ENCODE measurements at places on chromosomes 13 and 19. TPM values are rescaled to one million over a fixed set of nuclear protein-coding genes. Genes with fewer than 3 reads are reported as not detected.
A peak's percentile ranks its signal among the peaks of the same experiment; 100 is the strongest.

GRCh38 chr19:5585461-5586299 is 17.9 kb upstream of the TINCR start:
- peak; percentile 58 for ATAC-seq

DNA sequence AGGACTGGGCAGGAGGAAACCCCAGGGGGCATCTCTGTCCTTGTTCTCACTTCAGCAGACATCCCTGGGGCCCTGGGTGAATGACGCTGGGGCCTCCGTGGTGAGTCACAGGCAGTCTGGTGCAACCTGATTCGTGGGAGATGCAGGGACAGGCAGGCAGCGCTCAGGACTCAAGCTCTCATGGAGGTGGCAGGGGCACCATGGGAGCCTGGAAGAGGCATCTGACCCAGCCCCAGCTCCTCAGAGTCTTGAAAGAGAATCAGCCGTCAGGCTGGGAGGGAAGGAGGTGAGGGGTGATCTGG is 14.0 kb upstream of the PTOV1 start:
- no peak for ATAC-seq

DNA sequence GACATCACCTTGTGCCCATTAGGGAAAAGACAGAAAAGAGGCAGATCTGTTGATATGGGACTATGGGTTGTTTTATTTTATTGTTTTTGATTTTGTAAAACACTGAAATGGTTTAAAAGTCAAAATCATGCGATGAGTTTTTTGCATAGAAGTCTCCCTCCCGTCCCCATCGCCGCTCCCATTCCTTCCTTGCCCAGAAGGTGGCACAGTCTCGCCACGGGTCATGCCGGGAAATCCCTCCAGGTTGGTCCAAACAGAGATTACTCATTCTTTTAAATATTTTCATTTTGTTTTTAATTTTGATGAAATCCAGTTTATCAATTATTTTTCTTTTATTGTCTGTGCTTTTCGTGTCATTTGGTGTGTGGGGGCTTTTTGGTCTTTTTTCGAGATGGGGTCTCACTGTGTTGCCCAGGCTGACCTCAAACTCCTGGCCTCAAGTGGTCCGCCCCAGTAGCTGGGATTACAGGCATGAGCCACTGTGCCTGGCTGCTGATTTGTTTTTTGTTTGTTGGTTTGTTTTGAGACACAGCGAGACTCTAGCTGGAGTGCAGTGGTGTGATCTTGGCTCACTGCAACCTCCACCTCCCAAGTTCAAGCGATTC is 9.2 kb downstream of the PGPEP1 start:
- no peak for ATAC-seq

DNA sequence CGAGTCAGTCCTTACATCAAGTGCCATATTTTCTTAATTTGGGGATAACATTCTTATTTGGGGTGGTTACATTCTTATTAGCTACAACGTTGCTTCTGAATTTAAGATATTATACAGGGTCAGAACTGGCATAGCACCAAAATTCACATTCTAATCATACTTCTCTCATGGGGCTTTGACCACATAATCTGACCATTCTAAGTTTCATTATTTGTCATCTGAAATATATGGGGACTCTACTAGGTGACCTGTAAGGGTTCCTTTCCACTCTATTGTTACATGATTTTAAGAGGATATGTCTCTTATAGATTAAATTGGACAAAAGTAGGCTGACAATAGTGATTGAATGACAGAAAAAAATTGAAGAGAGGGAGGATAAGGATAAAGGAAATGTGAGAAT is 536.5 kb downstream of the KCTD12 start:
- no peak for ATAC-seq

LYPD5 gene
- total RNA-seq = 1.3 TPM

DNA sequence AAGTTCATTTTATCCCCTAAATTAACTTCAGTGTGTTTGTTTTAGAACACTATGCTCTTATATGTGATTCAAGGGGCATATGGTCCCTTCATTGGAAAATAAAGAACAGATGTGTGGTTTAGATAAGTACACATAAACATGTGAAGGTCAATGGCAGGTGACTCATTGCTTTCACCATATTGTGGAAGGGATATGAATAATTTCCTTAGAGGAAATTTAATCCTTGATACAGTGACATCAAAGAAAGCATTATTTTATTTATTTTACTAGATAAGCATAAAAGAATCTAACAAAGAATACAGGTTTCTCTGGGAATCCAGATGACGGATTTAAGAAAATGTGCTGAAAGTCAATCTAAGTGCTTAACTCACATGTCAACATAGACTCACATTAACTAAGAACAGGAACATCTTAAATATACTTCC is 373.5 kb downstream of the KCTD12 start:
- ATAC-seq = peak; percentile 49

CGB5 gene
- total RNA-seq = not detected

PLIN4 gene
- total RNA-seq = 1.1 TPM

- ATAC-seq = peak; percentile 11
These were observed 804 bp downstream of the ZNF708 start for GRCh38 chr19:21328406-21328805.

DNA sequence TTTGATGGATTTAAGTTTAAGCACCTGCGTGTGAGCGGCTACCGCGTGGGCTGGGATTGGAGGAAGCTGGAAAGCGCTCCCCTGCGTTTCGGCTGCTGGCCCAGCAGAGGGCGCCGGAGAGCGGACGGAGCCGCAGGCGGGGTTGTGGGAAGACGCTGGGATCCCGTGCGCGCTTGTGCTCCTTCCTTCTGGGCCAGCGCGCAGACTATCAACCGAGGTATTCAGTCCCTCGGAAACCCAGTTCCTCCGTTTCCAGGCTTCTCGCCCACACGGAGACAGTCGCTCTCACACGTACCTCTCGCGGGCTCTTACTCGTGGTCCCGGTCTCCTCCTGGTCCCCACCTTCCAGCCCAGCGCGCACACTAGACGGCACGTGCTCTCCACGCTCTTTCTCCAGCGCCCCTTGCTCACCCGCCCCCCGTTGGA is 28.8 kb downstream of the EPN1 start:
- peak; percentile 61 for ATAC-seq

DNA sequence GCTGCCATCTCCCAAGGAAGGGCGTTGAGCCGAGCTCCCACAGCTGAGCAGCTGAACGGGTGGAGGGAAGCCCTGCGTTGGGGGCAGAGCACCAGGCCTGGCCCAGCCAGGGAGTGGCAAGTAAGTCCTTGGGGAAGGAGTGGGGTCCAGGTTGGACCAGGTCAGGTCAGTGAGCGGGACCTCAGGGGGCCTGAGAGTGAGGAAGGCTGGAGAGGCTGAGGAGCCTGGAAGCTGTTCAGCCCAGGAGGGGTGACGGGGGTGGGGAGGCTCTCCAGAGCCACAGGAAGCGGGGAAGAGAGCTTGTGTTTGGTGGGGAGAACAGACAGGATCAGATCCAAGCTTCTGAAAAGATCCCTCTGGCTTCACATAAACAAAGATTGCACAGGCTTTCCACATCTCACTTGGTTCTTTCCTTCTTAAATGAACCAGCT is 55.4 kb upstream of the ATP12A start:
- no peak for ATAC-seq

MATK gene
- not detected for total RNA-seq

KLC3 gene
- 0.70 TPM for total RNA-seq

DNA sequence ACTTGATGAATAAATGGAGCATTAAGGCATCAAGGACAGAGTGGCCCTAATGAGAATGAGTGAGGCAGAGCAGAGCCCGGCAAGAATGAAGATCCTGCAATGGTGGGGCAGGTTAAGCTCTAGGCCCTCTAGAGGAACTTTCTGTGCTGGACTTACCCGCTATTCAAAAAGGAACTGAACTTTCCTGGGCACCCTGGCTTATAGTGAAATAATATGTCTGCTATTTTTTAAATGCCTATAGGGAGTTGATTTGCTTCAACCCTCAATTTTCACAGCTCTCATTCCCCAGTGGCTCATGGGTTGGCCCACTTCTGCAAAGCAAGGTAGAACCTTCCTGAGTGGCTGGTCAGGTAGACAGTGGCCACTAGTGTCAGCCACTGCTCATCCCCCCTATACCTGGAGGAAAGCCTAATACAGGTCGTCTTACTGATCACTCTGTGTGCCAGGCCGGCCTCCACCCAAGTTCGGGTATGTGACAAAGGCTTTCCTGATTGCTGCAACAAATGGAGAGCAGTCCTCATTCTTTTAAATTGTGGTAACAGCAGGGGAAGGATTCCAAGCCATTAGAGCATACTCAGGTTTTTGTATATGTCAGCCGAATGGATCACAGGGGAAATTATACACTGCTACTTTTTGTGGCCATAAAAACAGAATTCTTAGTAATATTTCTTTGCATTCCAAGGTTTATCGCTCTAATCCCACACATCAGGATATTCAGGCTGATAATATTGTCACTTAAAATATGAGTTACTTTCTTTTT is 103.0 kb downstream of the KL start:
- no peak for ATAC-seq

GRCh38 chr19:10815007-10815536 is 20.9 kb downstream of the TMED1 start:
- no peak for ATAC-seq

GRCh38 chr13:75960538-75960994 is 324.4 kb downstream of the LMO7 start:
- no peak for ATAC-seq

TRIM28 gene
- 235 TPM for total RNA-seq

- no peak for ATAC-seq
These were observed 72.2 kb upstream of the WASF3 start for GRCh38 chr13:26485288-26485687.

ZNF808 gene
- 13.7 TPM for total RNA-seq

- ATAC-seq = no peak
These were observed 87.5 kb upstream of the CSNK1A1L start for GRCh38 chr13:37192956-37193355.

GRCh38 chr13:26996965-26997752 is 174.5 kb downstream of the USP12 start:
- ATAC-seq = no peak

DNA sequence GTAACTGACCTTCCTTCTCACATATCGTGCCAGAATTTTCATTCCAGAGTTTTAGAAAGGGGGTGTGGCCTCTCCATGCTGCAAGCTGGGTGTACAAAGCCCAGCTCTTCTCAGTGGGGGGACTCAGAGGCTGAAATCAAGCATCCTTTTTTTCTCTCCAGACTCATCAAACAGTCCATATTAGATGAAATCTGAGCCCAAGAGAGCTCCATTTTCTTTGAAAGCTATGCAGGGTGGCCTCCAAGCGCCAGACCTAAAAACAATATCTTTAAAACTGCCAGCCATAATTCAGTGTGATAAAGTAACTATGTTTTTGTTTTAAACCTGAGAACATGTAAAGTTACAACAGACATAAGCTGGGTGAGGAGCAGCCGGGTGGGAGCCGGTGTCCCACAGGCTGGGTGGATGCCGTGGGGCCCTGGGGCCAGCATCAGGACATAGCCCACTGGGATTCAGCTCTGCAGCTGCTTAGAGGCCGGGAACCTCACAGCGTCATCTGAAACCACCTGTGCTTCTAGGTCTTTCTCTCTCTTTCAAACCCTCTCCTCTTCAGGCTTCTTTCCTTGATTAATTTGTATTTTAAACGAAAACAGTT is 249.2 kb downstream of the ZNF536 start:
- no peak for ATAC-seq

DNA sequence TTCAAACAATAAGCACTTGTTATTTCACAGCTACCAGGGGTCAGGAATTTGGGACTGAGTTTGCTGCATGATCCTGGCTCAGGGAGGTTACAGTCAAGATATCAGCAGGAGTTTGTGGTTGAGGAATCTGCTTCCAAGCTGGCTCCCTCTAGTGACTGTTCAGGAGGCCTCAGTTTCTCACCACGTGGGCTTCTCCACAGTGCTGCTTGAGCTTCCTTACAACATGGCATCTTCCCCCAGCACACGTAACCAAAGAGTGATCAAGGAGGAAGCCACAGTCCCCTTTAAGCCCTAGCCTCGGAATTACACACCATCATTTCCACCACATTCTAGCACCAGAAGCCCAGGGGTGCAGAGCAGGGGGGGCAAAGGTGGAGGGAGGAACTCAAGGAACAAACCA is 28.8 kb downstream of the CELF5 start:
- ATAC-seq = no peak

ZIM2 gene
- total RNA-seq = not detected

SIAH3 gene
- total RNA-seq = 0.27 TPM

GRCh38 chr13:60226507-60226906 is 62.8 kb upstream of the DIAPH3 start:
- ATAC-seq = peak; percentile 60

GRCh38 chr19:15869109-15869555 is 28.7 kb downstream of the CYP4F2 start:
- ATAC-seq = no peak

GFY gene
- 0.97 TPM for total RNA-seq

DNA sequence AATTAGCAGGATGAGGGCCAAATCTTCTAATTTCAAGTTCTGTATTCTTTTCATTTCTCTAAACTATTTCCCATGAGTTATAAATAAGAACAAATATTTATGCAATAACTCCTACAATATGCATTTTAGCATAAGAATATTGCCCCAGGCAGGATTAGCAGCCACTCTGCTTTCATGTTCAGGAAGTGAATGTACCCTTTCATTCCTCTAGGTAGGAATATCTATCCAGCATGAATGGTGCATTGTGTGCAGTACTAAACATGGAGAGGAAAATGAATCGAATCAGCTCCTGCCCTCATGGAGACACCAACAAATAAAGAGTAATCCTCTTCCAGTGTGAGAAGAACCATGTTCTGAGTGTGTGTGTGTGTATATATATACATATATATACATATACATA is 41.0 kb downstream of the LHFPL6 start:
- ATAC-seq = no peak

DNA sequence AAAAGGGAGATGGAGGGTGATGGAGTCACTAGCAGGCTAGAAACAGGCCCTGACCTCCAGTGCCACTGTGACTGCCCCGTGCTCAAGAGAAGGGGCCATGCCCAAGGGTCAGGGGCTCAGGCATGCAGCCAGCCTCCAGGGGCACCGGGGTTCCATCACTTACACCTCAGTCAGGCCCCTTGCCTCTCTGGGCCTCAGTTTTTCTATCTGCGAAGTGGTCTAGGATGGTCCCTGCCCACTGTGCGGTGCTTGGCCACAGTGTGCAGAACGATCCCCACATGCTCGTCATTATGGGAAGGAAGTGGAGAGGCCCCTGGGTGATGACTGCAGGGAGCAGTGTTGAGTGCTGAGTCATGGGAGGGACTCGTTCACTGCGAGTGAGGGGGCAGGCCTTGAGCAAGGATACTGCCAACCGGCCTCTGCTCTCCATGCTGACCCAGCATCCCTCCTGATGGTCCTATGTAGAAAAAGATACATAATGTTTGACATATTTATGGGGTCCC is 23.1 kb downstream of the TMED1 start:
- ATAC-seq = peak; percentile 43

GRCh38 chr13:60838581-60838980 is 441.6 kb downstream of the TDRD3 start:
- no peak for ATAC-seq

DNA sequence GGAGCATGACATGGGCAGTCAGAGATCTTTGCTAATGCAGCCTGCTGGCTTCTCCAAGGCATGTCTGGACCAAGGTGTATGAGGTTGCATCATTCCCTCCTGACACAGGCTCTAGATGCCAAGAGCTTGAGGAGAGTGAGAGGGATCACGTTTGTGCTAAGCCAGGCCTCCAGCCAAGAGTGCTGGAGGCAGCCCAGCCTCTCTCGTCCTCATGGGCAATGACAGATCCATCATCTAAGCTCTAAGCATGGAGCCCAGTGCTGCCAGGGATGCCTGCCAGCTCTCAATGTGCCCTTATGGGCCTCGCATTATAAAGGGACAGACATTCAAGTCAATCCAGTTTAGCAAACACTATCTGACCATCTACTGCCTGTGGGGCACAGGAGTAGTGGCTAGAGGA is 136.3 kb upstream of the VSTM2B start:
- ATAC-seq = no peak

ZNF121 gene
- 50.9 TPM for total RNA-seq

P2RY11 gene
- total RNA-seq = 11.2 TPM

TMEM221 gene
- total RNA-seq = 0.53 TPM

ZNF66 gene
- 1.7 TPM for total RNA-seq

GRCh38 chr13:50970956-50971355 is 61.4 kb downstream of the RNASEH2B start:
- ATAC-seq = no peak
